Large intestine (tissue), 12 donors: ENCODE measurements at places on chromosomes 5 and 9. TPM values are rescaled to one million over a fixed set of nuclear protein-coding genes. Genes with fewer than 3 reads are reported as not detected.

GRCh38 chr9:32552172-32552872 is at the start of the genes SMIM27 and TOPORS:
Gene SMIM27, plus strand, starts transcription at chr9:32552327. Its CDS starts 108 bp downstream, at chr9:32552435.
Gene TOPORS, minus strand, starts transcription at chr9:32552586. Its CDS starts 150 bp downstream, at chr9:32552436.
- no peaks in the 10 kb centered on the region for H3K27me3 ChIP-seq
- peak within 1 kb of the TSS; percentile 78 for H3K4me3 ChIP-seq
- peaks cover 2% of the 10 kb centered on the region for H3K36me3 ChIP-seq
- DNase-seq, result peak; percentile 88

DNA sequence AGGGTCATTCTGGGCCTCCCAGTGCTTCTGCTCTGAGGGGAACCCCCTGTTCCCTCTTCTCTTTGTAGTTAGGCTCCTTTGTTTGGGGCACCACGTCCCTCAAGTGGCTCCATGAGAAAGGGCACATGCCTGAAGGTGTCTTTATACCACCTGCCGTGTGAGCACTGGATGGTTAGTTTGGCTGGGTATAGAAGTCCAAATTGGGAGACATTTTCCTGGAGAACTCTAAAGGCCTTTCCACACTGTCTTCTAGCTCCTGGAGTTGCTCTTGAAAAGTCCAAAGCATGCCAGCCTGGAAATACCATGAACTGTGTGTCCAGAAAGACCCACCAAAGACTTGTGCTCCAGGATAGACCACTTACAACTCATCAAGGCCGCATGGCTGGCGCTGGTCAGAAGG is 11.1 kb upstream of the CCDC187 start:
- peaks cover 15% of the 10 kb centered on the region for H3K4me1 ChIP-seq
- no peak for DNase-seq
- no peak overlapping the region for H3K4me3 ChIP-seq
- H3K36me3 ChIP-seq, result no peaks in the 10 kb centered on the region

GRCh38 chr5:32504329-32504988 is 59.9 kb upstream of the ZFR start:
- no peaks in the 10 kb centered on the region for H3K36me3 ChIP-seq
- peaks cover 2% of the 10 kb centered on the region for H3K27me3 ChIP-seq
- H3K27ac ChIP-seq, result peak overlapping the region; percentile 32
- no peaks in the 10 kb centered on the region for H3K4me1 ChIP-seq

WDR38 gene
- polyA plus RNA-seq, result not detected

GRCh38 chr5:72018143-72018803 is 89.0 kb upstream of the MAP1B start:
- DNase-seq, result no peak
- no peak overlapping the region for H3K27ac ChIP-seq
- H3K27me3 ChIP-seq, result peaks cover 6% of the 10 kb centered on the region
- H3K4me3 ChIP-seq, result no peak overlapping the region
- H3K36me3 ChIP-seq, result no peaks in the 10 kb centered on the region

GRCh38 chr9:95854386-95855020 is 21.0 kb upstream of the ERCC6L2 start:
- no peak overlapping the region for H3K27ac ChIP-seq
- no peak overlapping the region for H3K4me3 ChIP-seq

DNA sequence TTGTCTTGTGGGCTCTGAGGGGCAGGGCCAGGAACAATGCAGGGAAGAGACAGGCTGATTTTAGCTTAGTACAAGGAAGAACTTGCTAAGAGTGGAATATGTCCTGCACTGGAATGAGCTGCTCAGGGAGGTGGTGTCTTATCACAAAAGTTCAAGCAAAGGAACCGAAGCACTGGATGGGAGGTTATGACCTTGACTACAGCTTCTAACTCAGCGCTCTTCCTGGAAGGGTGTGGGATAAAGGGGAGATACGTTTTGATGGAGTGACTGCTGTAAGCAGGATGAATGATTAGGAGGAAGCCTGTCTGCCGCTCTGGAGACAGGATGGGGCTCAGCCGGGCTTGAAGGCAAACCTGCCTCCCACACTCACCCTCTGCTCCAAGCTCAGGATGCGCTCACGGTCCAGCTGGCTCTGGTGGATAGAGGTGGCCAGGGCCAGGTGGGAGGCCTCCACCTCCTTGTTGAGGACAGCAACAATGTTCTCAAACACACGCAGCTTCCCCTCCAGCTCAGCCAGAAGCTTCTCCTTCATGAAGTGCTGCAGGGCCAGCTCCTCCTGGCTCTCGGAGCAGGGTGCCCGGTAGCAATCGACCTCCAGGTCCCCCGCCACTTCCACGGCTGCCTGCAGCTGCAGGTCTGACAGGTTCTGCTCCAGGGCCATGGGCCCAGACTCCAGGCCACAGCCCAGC is 13.5 kb downstream of the TRAF1 start:
- DNase-seq, result no peak
- H3K4me3 ChIP-seq, result no peak overlapping the region
- H3K36me3 ChIP-seq, result peaks cover 4% of the 10 kb centered on the region
- H3K27me3 ChIP-seq, result no peaks in the 10 kb centered on the region
- no peaks in the 10 kb centered on the region for H3K4me1 ChIP-seq
- H3K27ac ChIP-seq, result no peak overlapping the region

DNA sequence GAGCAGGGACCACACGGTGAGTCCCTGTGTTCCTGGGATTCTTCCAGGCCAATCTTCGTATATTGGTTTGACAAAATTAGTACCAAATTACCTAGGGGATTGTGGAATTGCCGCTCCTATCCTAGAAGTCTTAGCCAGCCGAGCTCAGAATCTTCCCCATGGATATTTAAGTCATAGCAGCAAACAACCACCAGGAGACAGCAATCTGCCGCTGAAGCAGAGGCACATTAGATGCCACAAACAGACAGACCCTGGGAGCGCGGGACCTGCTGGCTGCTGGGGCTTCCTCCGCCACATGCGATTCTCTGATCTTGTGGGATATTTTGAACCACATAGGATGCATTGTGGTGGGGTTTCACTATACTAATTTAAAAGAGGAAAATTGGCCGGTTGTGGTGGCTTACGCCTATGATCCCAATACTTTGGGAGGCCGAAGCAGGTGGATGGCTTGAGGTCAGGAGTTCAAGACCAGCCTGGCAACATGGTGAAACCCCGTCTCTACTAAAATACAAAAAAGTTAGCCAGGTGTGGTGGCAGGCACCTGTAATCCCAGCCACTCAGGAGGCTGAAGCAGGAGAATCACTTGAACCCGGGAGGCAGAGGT is 31.7 kb upstream of the ZBTB43 start:
- no peaks in the 10 kb centered on the region for H3K4me1 ChIP-seq
- DNase-seq, result no peak
- no peaks in the 10 kb centered on the region for H3K36me3 ChIP-seq
- H3K4me3 ChIP-seq, result no peak overlapping the region

DNA sequence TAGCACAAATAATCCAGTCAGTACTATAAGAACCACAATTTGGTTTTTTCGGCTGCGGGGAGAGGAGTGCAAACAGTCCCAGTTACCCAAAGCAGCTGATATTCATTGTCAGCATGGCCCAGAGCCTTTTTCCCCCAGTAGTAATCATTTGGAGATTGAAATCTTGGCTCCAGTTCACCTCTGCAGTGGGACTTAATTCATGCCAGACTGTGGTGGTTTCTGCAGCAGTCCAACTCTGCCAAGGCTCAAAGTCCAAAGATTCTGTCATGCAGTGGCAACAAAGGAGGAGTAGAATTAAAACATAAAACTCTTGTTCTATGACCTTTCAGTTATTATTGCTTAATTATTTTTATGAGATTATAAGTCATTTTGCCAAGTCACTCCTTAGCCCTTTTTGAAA is 25.0 kb upstream of the TRIM36 start:
- H3K36me3 ChIP-seq, result no peaks in the 10 kb centered on the region
- no peak overlapping the region for H3K27ac ChIP-seq
- H3K27me3 ChIP-seq, result no peaks in the 10 kb centered on the region
- H3K4me1 ChIP-seq, result peaks cover 4% of the 10 kb centered on the region
